Right lung (tissue), 10 donors: ENCODE measurements at places on chromosomes 11 and 22. TPM values are rescaled to one million over a fixed set of nuclear protein-coding genes. Genes with fewer than 3 reads are reported as not detected.

GRCh38 chr22:35971456-35972119 lies 57.0 kb downstream of the RBFOX2 start:
- no peak for DNase-seq

GRCh38 chr22:23305321-23305910 lies 125.1 kb downstream of the BCR start:
- no peak for DNase-seq

DNA sequence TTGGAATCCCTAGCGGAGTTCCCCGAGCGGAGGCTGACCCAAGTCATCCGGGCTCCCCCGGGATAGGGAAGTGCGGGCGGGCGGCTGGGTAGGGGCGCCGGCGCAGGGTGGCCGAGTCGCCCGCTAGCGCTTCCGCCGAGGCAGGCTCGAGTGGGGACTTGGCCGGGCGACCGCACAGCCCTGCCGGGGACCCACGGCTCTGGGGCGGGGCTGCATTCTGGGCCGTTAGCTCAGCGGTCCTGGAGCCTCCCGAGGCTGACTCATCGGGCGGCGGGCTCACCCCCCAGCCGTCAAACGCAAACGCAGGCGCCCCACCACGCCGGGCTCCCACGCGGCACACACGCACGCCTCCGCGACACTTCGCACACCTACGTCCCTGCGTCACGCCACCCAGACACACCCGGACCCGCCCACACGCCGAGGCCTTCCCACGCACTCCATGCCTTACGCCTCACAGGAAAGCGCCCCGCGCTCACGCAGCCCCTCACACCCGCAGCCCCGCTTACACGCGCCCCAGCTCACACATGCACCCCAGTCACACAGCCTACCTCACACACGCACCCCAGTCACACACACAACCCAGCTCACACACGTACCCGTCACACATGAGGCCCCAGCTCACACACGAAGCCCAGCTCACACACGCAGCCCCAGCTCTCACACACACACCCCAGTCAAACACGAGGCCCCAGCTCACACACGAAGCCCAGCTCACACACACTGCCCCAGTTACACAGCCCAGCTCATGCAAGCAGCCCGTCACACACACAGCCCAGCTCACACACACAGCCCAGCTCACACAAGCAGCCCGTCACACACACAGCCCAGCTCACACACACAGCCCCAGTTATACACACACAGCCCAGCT lies 1.2 kb downstream of the PHLDB1 start:
- no peak for DNase-seq

The FOLR1 gene
- 52.6 TPM for polyA plus RNA-seq

DNA sequence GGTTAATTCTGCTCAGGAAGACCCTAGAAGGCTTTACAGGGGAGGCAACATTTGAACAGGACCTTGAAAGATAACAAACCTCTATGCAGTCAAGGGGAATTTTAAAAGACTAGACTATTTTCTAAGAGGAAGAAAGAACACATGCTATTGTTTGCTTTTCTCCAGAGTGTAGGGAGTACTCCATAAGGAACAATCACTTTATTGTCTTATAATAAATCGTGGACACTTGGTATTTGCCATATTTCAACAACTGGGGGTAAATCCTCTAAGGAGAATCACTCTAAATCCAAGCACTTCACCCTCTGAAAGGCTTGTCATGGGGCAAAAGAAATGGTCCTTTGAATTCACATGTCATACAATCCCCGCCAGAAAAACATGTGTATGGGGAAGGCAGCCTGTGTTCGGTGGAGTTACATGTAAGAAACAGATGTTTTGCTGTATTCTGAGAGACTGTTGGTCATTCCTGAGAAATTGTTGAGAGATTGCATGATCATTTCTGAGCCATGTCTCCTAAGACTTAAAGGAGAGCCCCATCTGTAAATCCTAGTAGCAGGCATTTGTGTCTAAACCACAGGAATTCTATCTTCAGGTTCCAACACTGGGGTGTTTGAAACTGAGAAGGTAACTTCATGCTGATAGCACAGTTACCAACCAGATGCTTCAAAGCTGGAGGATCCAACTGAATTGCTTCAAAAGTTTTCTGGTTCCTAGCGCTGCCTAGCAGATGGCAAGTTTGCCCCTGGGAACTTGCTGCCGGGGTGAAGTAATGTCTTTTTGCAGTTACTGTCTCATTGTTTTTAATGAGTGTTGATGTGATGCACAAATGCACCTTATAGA lies 66.8 kb downstream of the FZD4 start:
- DNase-seq: no peak

- no peak for DNase-seq
Observed at GRCh38 chr11:116990061-116990473, 108.2 kb downstream of the SIK3 start.

- no peak for DNase-seq
Observed at GRCh38 chr22:43411040-43411868, 560 bp upstream of the MPPED1 start.

GRCh38 chr11:26830218-26830617 lies 108.4 kb upstream of the SLC5A12 start:
- DNase-seq: no peak

The SCGB1D2 gene
- not detected for polyA plus RNA-seq

The GGT1 gene
- polyA plus RNA-seq: 13.0 TPM

DNA sequence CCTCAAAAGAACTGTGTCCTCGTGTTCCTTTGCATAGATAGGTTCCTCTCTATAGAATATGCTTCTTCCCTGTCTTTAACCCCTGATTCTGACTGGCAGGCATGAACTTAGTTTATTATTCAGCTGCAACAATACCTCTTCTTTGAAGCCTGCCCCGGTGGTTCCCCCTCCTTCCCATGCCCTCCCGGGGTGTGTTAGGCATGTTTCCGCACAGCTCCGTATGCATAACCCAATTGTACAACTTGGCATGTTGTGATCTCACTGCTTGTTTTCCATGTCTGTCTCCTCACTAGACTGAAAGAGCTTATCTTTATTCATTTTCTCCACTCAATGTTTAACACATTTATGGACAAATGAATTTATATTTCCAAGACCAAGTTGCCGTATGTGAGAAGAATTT lies 72.6 kb downstream of the DEPDC5 start:
- DNase-seq: no peak

DNA sequence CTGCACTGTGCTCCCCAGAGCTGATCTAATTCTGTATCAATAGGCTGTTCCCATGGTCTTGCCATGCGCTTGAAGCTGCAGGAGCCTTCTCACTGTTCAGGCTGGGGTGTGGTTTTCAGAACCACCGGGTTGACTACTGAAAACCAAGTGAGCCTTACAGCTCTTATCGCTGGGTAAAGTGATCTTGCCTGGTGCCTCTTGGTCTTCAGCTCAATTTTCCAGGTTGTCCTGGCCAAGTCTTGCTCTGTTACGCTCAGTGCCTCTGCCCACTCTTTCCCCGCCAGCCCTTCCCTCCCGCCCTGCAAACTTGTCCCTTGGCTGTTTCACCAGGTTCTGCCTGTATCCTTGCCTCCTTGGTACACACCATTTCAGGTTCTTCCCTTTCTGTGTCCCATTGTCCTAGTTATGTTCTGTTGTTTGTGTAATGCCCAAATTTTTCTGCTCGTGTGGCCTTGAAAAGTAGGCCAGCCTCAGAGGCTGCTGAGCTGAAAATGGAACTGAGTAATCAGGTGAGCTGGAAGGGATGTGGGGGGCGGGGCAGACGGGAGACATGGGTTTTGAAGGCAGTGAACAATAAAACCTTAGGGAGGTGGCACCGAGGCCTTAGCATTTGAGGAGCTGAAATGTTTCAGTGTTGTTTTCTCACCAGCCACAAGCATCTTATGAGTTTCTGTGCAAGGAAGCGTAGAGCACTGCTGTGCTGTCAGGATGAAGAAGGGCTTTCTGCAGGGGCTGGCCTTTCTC lies 11.2 kb downstream of the PEX26 start:
- no peak for DNase-seq

The NXPE2 gene
- 0.22 TPM for polyA plus RNA-seq
